ENCODE measurements at places on chromosomes 11 and 22. TPM values are rescaled to one million over a fixed set of nuclear protein-coding genes. Genes with fewer than 3 reads are reported as not detected.

Gene TEAD1
- 41.9 TPM for total RNA-seq

Gene IGF2
- 3.1 TPM for total RNA-seq

Gene IL10RA
- 1.6 TPM for total RNA-seq

Gene JHY
- total RNA-seq, result 16.0 TPM

Gene DSCAML1
- total RNA-seq, result 30.7 TPM

Gene ZBTB16
- 21.3 TPM for total RNA-seq

Gene RTCB
- 60.4 TPM for total RNA-seq

Gene ACR
- total RNA-seq, result not detected

Gene MUC5B
- total RNA-seq, result not detected

Gene OR2AT4
- total RNA-seq, result not detected

Gene TSSK2
- total RNA-seq, result not detected

Gene SYT13
- total RNA-seq, result 153 TPM

Gene SCGB1D1
- not detected for total RNA-seq

Gene OR8D1
- not detected for total RNA-seq

Gene KRTAP5-9
- not detected for total RNA-seq

Gene CCDC34
- 10.0 TPM for total RNA-seq

Gene NPAS4
- 2.2 TPM for total RNA-seq

Gene OSM
- not detected for total RNA-seq

Gene NLRX1
- 2.8 TPM for total RNA-seq

Gene OR2AG1
- not detected for total RNA-seq

Gene OLFML1
- 0.94 TPM for total RNA-seq

Gene ADM2
- total RNA-seq, result under 0.01 TPM

Gene ELFN2
- total RNA-seq, result 21.9 TPM

Gene NRXN2
- 315 TPM for total RNA-seq

Gene A4GALT
- total RNA-seq, result 0.94 TPM

Gene DNAJB13
- 1.3 TPM for total RNA-seq

Gene CENATAC
- 82.9 TPM for total RNA-seq

Gene PPFIBP2
- total RNA-seq, result 15.0 TPM

Gene LDHAL6A
- total RNA-seq, result 0.94 TPM

Gene SLC35E4
- total RNA-seq, result 7.8 TPM

Gene OR4A16
- not detected for total RNA-seq

Gene USH1C
- total RNA-seq, result 0.94 TPM
